ENCODE measurements at places on chromosomes 4 and X.
A peak's percentile ranks its signal among the peaks of the same experiment; 100 is the strongest.

DNA sequence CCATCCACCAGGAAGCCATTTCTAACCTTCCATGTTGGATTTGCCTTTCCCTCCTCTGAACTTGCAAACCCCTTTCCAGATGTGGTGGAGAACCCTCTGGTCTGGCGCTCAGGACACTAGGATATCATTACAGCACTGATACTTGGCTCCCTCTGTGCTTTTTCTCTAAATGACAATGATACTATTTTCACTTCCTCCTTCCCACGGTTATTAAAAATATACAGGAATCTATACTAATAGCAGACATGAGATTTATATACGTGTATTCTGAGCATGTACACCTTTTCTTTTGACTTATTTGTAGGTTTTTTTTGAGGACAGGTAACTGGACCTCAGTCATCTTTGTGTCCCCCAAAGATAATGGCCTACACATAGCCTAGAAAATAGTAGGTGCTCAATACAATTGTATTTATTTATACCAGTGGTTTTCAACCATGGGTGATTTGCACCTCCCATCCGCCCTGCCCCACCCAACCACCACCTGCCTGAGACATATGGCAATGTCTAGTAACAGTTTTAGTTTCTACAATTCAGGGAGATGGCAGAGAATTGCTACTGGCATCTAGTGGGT lies 60.4 kb upstream of the PLAC8 start:
- DNase-seq: no peak

GRCh38 chrX:3743801-3744439 lies 30.5 kb upstream of the PRKX start:
- no peak for DNase-seq

- DNase-seq: no peak
Observed at GRCh38 chr4:22483551-22483981, 32.3 kb downstream of the ADGRA3 start.

DNA sequence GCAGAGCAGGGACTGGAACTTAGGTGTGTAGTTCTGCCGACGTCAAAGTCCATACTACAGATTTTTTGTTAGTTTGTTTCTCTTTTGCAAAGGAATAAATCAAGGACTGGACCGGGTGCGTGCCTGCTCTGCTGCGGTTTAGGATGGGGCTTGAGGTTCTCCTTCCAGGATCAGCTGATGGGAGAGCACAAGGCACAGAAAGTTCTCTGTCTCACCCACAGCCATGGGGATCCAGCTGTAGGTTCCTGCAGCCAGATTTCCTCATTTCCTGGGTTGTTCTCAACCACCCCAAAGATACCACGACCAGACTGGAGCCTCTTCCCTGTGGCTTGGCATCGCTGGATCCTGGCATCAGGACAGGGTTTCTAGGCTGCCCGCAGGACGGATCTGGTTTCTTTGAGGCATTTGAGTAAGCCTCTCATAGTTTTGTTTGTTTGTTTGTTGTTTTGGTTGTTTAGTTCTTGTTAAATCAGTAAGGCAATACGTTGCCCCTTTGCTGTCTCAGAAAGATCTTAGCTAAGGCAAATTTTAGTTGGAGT lies 789 bp upstream of the SRPX start:
- no peak for DNase-seq

- no peak for DNase-seq
Observed at GRCh38 chrX:49089553-49089952, 9.9 kb upstream of the WDR45 start.

DNA sequence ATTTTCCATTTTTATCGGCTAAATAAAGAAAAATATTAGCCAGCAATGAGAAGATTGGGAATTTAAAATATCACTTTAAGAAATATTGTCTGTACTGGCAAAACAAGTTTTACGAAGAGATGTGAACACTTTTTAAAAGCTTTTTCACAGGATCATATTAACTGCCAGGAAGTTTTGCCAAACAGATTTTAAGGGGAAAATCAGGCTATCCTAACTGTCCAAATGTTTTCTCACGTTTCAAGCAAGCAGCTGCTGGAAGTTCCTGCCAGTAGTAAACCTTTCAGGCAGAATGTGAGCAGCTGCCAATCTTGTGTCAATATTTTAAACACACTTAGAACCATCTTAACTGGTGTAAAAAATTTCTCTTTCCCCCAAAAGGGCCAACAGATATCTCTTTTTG lies 101.1 kb downstream of the ADGRL3 start:
- DNase-seq: no peak

- DNase-seq: no peak
Observed at GRCh38 chr4:2267320-2267811, 5.5 kb upstream of the MXD4 start.

- DNase-seq: no peak
Observed at GRCh38 chrX:41133551-41133950, 48.3 kb downstream of the USP9X start.

- no peak for DNase-seq
Observed at GRCh38 chrX:51694254-51694653, 11.6 kb upstream of the CENPVL2 start.

DNA sequence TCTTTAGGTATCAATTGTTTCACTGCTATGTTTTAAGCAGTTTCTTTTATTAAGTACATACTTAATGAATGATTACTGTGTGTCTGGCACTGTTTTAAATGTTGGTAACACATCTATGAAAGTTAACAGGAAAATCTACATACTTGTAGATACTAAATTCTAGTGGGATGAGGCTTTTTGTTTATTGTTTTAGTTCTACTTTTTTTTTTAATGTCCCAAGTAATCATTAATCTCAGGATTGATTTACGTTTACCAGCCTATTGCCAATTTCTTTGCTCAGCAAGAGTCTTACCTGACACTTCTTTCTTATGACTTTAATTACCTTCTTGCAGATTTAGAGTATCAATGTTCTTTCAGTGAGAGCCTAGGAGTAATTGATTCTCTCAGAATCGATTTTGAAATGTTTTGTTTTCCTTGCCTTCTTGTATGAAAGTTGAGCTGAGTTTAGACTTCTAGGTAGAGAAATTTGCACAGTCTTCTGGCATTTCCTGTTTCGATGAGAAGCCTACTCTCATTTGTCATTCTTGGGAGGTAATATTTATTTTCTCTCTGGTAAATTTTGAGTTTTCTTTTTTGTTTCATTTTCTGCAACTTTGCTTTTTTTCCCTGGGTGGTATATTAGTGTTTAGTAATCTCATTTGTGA lies 235.2 kb upstream of the ANKRD50 start:
- DNase-seq: no peak

- DNase-seq: no peak
Observed at GRCh38 chr4:70152088-70152487, 1.9 kb upstream of the PRR27 start.

DNA sequence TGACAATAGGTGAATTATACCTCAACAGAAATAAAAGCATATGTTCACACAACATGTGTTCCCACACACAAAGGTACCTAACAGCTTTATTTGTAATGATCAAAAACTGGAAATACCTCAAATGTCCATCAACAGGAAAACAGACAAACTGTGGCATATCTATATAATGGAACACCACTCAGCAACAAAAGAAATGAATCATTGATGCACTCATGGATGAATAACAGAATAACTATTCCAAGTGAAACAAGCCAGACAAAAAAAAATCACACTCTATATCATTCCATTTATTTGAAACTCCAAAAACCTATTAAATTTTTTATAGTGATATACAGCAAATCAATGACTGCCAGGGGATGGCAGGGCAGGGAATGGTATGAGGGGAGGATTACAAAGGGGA lies 148.1 kb downstream of the PLS3 start:
- no peak for DNase-seq

DNA sequence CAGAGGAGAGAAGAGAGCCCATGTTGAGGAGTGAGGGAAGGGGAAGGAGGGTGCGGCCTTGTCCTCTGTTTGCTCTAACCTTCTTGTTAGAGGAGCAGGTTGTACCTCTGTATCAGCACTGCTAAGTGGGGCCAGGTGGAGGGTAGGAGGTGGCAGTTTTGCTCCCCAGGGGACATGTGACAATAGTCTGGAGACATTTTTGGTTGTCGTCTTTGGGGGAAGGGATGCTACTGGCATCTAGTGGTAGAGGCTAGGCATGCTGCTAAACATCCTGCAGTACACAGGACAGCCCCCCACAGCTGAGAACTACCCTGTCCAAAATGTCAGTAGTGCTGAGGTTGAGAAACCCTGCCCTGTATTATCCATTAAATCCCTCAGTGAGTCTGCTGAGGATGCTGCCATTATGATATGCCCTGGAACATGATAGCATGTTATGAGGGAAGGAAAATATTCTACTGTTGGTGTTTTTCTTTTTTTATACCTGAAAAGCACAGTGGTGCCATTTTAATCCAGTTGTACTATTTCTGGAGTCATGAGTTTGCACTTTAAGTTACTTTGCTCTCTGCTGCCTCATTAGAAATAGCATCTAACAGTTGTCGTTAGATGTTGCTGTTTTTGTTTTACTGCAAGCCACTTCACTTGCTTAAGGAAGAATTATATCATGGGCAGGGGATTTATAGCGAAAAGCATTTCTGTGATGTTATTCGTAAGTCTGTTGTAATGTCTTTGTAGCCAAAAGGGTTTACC lies 90.6 kb downstream of the LRP2BP start:
- DNase-seq: peak; percentile 72

GRCh38 chr4:11138964-11139363 lies 289.7 kb downstream of the HS3ST1 start:
- DNase-seq: no peak

DNA sequence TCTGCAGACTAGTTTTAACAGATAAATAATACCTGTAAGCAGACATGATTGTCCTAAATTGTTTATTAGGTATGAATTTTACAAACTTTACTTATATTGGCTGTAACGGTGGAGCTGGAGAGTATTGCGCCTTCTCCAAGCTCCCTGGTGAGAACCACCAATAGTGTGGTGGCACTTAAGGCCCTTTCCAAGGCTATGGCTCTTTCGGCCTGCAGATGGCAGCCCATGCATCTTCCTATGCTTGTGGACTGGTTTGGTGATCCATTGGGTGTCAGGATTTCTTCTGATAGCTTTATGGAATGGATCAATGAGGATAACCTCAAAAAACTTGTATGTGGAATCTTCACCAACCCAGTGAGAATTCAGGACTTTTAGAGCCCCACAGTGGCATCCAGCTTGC lies 7.8 kb downstream of the LARP1B start:
- peak; percentile 42 for DNase-seq

DNA sequence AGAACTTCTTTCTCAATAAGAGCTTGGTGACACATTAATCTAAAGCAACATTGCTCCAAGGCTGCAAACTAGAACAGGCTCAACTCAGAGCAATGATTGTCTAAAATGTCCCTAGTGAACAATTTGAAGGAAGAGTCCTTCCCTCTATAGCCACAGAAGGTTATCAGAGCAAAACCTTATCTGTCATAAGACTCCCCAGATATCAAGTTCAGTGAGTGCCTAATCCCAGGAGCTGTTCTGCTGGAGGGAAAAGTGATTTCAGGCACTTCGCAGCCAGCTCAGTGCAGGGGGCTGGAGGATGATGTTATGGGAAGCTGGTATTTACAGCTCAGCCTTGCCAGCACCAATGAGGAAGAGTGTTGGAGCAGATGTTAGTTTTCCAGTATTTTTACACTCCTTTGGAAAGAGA lies 497.5 kb downstream of the INPP4B start:
- DNase-seq: peak; percentile 14

DNA sequence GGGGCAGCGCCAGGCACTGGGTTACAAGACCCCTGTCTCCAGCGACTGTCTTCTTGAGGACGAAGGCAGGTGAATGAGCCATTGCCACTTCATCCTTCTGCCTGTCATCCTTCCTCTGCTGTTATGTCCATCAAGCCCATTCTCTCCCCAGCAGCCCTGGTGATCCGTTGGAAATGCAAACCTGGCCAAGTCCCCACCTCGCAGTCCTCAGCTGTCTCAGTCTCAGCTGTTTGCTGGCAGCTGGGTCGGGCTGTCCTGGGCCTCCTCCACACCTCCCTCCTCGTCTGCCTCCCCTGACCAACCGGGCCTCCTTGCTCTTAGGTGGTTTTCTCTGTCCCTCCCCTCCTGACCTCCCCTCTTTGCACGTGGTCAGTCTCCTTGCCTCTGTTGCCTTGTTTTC lies 38.0 kb downstream of the PTTG2 start:
- DNase-seq: no peak

DNA sequence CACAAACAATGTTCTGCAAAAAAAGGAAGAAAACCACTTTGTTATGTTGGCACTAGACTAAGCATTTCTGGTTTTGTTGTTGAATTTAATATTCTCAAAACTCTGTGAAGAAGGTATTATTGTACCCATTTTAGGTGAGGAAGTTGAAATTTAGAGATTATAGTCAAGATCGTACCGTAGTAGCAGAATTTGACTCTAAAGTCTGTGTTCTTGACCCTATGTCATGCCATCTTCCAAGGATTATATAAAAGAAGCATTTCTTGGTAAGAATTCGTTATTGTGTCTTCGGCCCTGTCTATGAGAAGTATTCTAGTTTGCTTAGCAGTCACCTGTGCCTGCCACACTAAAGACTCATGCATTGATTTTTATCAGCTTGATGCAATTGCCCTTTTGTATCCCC lies 104.4 kb upstream of the MAP9 start:
- no peak for DNase-seq

DNA sequence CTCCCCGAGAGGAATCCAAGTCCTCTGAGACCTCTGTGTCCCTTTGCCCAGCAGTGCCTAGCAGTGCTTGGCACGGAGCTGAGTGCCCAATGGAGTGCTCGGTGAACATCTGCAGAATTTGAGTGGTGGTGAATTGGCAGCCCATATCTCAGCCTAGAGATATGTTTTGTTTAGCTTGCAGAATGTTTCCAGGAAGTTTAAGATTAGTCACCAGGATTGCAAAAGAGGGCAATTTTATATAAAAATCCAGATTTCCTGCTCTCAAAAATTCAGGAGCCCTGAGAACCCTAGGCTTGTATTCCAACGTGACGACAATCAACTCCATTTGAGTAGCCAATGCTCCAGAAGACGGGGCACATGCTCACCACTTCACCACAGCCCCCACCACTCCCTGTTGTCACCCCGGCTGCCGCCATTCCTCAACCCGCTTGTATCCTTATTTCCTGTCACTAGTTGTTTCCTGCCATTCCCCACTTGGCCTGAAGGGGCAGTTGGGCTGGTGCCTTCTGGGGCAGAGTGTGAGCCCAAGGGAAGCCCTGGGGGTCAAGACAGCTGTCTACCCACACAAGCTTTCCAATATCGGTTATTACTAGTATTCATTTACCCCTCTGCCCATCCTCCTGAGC lies 116.9 kb downstream of the EFNB1 start:
- DNase-seq: peak; percentile 70

GRCh38 chr4:141826260-141826659 lies 189.9 kb downstream of the IL15 start:
- DNase-seq: no peak

GRCh38 chrX:148649145-148649795 lies 148.9 kb downstream of the AFF2 start:
- DNase-seq: no peak

DNA sequence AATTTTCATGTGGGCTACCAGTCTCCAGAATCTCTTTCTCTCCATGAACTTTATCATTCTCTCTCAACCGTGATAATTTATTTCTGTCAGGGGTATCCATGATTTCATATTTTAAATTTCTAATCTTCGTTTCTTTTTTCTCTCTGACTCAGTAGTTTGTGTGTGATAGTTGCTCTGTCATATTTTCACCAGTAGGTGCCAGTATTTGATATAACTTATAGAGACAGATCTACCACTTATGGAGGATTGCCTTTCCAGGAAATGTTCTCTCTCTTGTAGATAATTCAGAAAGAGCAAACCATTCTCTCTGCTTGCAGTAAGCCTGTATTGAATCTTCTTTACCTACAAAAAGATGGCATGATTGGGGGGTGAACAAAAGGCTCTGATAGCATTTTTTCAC lies 79.3 kb upstream of the DYNLT3 start:
- no peak for DNase-seq

GRCh38 chrX:105701310-105702052 lies 120.9 kb upstream of the NRK start:
- DNase-seq: peak; percentile 13

GRCh38 chr4:1347410-1347864 lies 429 bp downstream of the UVSSA start:
- peak; percentile 79 for DNase-seq

- DNase-seq: no peak
Observed at GRCh38 chr4:122531514-122531913, 75.0 kb upstream of the IL2 start.

All from ELF-1 (cell line).